ENCODE measurements at places on chromosomes 3 and 15.

DNA sequence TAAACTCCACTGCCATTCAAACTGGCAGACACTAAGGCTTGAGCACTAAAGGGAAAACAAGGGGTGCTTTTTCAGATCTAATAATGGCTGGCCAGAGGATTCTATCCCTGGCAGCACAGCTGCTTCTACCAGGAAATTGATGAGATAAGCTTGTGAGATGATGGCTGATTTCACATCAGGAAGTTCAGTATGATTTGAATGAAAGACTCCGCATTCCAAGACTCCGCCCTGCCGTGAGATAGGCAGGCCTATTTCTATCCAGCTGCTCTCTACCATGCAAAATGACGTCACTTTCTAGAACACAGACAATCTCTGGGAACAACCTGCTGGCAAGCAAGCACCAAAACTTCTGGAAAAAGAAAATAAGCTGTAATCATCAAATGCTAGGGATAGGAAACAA lies 171.8 kb downstream of the WDR76 start:
- no peak for DNase-seq

DNA sequence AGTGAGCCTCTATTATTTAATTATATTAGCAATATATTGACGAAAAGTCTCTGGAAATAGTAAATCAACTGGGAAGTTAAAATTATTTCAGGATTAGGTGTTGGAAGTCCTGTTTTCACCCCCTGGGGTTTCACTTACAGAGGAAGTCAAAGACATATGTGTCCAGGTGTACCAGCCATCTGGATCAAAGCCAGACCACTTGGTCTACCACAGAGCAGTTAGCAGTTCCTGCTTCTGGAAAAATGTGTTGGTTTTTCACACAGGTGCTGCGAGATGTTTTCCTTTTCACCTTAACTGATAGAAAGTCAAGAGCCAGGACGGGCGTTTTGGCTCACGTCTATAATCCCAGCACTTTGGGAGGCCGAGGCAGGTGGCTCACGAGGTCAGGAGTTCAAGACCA lies 13.1 kb downstream of the MME start:
- DNase-seq = no peak

DNA sequence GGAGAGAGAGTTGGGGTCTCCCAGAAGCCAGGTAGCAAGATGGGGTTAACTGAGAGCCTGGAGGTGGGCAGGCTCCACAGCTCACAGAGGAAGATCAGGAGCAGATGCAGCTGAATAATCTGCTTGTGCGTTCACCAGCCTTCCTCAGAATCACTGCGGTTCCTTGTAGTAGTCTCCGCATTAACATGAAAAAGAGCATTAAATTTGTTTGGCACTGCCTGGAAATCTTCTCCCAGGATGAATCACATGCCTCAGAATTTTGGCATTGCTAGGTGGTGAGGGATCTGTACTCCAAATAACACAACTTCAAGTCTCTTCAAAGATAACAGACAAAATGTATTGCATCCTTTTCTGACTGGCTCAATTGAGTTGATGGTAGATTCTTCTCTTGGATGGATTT lies 700.6 kb upstream of the ARRDC4 start:
- no peak for DNase-seq

GRCh38 chr3:129535075-129535474 lies 6.6 kb downstream of the RHO start:
- no peak for DNase-seq

GRCh38 chr3:22977650-22978289 lies 225.4 kb upstream of the UBE2E2 start:
- DNase-seq = no peak

GRCh38 chr3:21729888-21730459 lies 21.0 kb downstream of the ZNF385D start:
- DNase-seq = no peak

DNA sequence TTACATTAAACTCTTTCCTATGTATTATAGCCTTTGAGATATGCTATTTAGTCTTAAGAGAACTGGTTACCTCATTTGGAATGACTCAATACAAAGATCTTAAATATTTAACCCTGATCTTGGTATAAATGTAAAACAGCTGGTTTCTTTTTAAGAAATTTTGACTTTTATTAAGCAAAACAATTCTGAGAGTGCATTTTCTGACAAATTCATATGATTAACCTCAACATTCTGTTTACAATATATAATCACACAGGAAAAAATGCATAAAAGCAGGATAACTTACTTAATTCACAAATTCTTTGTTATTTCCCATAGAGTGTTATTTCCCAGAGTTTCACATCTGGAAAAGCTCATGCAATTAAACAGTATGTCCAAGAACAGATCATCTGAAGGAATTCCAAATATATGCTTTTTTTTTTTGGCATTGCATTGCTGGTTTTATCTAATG lies 400.4 kb upstream of the THBS1 start:
- DNase-seq = no peak

All from stimulated activated CD4-positive, alpha-beta T cell treated with anti-CD3 and anti-CD28 coated beads, Interleukin-2, amount 100 ng/mL, for 24 hours (primary cell).